ENCODE measurements at places on chromosomes 4 and X.

DNA sequence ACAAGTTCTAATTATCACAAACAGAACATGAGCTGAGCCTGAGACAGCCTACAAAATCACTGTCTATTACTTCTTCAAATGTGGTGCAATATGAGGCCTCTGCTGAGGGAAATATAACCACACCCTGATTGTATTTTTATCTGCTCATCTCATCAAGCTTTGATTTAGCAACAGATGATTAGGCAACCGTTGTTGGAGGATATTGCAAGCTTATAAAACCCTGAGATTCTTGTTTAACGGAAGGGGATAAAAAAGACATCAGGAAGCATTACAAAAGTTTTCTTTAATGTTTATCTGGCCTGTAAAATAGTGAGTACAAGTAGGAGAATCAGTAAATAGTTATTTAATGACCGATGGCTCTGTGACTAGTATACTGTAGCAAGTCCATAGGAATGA, 108.5 kb downstream of the ZNF330 start:
- DNase-seq, result no peak

DNA sequence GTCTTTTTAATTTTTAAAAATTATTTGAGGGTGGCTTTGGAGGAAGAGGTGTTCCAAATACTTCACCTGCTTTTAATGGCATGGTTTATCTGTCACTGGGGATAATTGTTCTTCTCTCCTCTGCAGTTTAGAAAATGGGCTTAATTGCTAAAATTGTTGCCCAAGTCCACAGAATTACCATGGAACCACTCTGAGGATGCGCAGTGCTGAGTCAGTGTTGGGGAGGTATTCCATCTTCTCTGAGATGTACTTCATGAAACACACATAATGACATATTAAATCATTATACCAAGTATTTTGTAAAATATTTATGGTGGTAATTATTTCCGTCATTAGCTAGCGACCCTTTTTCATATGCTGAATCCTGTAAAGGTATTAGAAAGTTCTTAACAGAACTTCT, 8.0 kb downstream of the ASB5 start:
- no peak for DNase-seq

GRCh38 chrX:27918799-27919198, 62.5 kb downstream of the DCAF8L1 start:
- DNase-seq, result peak; percentile 12

DNA sequence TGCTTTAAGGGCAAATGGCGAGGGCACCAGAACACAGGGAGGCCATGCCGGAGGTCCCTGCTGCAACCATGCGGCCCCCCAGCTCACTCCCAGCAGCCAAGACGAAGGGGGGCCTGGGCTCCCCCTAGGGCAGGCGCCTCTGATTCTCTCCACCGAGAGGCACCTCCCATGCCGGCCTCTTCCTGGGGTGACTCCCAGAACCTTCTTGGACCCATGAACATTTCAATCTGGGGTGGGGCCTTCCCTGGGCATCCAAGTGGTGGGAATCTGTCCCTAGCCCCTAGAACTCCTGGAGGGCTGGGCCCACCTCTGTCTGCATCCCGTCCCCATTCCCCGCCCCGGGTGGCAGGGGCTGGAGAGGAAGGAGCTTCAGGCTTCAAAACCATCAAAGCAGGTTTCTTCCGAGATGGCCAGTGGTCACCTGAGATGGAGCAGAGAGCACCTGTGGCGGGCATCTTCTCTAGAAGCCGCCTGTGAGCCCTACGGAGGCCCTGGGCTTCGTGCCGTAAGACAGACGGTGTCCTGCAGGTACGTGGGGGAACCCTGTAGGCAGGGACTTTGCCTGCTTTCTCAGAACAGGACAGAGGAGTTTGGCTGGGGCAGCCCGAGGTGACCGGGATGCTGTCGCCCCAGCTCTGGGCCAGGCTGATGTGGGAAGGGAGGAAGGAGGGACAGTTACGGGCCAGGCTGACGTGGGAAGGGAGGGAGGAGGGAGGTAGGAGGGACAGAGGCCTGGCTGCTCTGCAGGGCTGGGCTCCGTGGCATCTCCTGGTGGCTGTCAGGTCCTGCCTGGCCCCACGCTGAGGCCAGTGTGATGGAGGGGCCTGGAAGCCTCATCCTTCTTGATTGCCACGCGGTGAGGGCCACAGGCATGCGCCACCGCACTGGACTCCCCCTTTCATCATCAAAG, 6.8 kb upstream of the SLC25A6 start:
- DNase-seq, result no peak

- no peak for DNase-seq
Observed at GRCh38 chr4:124212815-124213630, 499.5 kb downstream of the ANKRD50 start.

GRCh38 chr4:27234306-27234899, 373.8 kb downstream of the STIM2 start:
- DNase-seq, result no peak

DNA sequence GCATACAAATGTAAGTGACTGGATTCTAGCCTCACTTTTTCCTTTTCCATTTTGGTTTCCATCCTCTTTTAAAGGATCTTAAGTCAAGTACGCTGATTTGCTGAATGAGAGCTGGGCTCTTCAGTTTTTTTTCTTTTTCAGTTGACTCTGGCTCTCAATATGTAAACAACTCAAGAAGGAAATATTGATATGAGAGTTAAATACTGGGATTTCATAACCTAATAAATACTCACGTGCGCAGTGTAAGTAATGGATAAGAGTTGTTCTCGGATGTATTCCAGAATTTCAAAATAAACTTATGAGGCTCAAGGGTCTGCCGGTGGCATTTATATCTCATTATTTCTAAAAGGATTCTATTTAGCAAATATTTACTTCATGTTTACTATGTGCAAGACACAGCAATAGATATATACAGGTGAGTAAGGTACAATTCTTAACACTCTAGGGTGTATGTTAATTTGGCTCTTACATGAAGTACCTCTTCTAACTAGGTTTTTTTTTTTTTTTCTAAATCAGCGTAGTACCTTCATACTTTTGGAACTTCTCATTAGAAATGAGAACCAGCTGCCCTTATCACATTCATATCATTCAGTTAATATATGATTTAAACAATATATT, 11.0 kb upstream of the MAGEB10 start:
- DNase-seq, result no peak

- DNase-seq, result no peak
Observed at GRCh38 chr4:101175896-101176676, 171.2 kb downstream of the PPP3CA start.

- no peak for DNase-seq
Observed at GRCh38 chrX:154026136-154027021, 6.7 kb upstream of the IRAK1 start.

DNA sequence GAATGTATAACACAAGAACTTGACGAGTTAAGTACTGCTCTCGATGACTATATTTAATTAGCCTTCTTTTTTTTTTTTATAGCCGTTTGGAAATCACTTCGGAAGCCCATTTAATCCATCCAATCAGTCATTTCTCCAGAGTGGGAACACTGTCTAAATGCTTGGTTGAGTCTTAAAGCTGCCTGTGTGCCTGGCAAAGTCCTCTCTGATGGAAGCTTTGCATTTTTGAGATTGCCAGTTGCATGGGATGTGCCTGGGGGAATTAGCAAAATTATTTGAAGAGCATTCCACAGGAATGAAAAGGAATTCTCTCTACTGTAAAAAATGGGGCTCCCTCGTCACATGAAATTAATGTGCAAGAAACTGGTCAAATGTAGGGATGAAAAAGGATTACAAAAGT, 398.8 kb upstream of the RPS6KA3 start:
- no peak for DNase-seq

GRCh38 chr4:121252224-121252806, 88.2 kb upstream of the TNIP3 start:
- peak; percentile 52 for DNase-seq

Data from NCI-H2081 (cell line).